H4 (cell line): ENCODE measurements at places on chromosomes 7 and 10. TPM values are rescaled to one million over a fixed set of nuclear protein-coding genes. Genes with fewer than 3 reads are reported as not detected.

- DNase-seq = no peak
These were observed 6.1 kb upstream of the IMMP2L start for GRCh38 chr7:111568419-111568818.

DNA sequence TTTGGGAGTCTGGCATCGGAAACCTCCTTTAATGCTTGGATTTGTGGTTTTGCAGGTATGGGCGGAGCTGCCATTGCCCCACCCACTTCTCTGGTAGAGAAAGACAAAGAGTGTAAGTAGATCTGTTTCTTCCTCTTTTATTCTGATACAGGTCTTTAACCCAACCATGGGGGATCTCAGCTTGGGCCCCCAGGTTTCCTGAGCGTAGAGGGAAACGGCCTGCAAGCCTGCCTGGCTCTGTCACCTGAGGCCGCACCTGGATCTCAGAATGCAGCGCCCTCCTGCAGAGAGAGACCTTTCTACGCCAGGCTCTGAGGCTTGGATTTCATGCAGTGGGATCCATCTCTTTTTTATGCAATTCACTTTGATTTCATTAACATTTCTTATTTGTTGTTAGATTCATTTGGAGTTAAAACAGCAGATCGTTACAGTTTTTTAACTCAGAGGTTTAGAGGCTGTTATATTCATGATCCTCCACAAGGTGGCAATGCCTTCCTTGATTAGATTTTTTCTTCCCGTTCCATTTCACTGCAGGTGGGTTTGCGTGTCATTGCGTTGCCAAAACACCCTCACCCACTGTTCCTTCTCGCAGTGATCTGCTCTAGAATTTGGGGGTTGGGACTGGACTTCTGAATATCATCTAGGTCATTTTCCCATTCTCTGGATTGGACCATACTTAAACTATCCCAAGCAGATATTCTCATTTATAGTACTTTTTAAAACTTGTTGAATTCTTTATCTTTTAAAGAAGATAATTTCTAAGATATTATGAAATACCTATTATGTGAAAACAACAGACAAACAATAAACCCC, 20.0 kb downstream of the RBM17 start:
- peak; percentile 31 for DNase-seq

- DNase-seq = no peak
These were observed 187.2 kb upstream of the MBL2 start for GRCh38 chr10:52959810-52960209.

- no peak for DNase-seq
These were observed 91.5 kb upstream of the SMNDC1 start for GRCh38 chr10:110396284-110396651.

DNA sequence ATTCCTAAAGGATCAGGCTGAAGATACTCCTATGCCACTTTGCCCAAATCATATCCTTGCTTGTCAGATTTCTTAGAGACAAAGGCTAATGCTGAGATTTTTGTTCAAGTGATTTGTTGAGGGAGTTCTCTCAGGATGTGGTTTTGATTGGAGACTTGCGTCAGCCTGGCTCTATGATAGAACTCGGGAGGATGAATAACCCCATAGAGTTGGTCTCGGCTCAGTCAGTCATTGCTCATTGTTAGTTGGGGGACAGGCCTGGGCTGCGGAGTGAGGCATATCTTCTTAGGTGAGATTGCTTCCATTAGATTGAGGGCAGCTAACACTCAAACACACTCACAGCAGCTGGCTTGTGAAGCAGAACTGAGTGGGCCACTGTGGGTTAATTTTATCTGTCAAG, 203.4 kb downstream of the KIF20B start:
- DNase-seq = no peak

GRCh38 chr7:121475806-121476205, 79.7 kb upstream of the FAM3C start:
- DNase-seq = no peak

GRCh38 chr10:6396652-6397051, 183.4 kb downstream of the PRKCQ start:
- DNase-seq = peak; percentile 59

DNA sequence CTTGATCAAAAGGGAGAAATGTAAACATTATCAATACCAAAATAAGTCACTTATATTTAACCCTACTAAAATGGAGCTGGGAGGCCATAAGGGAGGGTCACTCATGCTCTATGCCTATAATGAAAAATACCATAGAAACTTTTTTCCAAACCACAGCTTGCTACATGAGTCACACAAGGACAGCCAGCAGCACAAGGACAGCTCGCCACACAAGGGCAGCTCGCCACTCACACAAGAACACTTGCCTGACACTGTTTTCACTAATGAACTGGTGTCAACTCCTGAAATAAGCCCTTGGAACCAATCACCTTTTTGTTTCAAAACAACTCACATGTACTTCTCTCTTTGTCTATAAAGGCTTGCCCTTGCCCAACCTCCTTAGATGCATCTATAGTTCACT, 43.3 kb downstream of the FRMPD2 start:
- DNase-seq = no peak

- DNase-seq = peak; percentile 54
These were observed 1.4 kb upstream of the C7orf57 start for GRCh38 chr7:48033922-48034321.

- no peak for DNase-seq
These were observed 16.7 kb downstream of the EIF3B start for GRCh38 chr7:2371329-2371728.

GRCh38 chr10:78437407-78437768, 403.7 kb downstream of the RPS24 start:
- DNase-seq = no peak

GRCh38 chr10:73905256-73906020, 5.5 kb upstream of the PLAU start:
- no peak for DNase-seq

DNA sequence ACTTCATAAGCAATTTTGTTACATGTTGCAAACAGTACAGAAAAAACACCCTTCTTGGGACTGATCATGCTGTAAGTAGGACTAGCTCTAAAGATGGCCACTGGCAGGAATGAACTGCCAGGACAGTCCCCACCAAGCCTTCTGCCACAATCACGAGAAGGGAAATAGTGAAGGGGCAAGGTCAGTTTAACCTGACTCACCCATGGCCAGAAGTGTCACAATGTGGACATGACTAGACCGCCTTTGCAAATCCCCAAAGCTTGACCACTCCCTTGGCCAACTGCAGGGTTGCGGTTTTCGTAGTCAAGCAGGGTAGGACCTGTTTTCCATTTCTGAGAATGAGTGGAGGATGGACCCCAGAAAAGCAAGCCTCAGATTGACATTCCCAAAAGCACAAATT, 19.4 kb upstream of the FRAT2 start:
- no peak for DNase-seq

DNA sequence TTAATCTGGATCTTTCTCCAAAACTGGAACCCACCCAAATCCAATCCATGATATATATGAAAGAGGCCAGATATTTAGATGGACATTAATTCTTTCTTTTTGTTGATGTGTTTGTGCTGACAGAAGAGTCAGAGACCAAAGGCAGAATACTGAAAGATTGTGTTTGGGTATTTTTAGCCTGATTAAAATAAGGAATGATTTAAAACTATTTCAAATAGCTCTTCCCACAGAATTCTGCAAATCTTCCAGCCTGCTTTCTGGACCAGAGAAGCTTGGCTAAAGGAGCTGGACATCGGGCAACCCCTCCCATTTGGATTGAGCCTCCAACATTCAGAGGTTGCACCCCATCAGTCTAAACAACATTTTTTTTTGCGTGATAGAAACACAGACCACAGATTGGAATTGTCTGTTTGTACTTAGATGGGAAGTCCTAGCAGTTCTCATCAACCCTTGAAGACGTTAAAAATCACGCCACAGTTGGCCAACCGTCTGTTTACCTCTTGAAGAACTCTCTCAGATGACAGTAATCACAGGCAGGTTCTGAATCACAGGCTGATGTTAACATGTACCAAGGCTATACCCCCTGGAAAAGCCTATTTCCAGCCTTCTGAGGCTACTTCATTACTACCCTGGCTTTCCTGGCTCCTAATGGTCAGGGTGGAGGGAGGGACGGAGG, 155.2 kb upstream of the NRP1 start:
- DNase-seq = no peak

GRCh38 chr7:98123365-98123696, 16.7 kb downstream of the LMTK2 start:
- DNase-seq = no peak

DNA sequence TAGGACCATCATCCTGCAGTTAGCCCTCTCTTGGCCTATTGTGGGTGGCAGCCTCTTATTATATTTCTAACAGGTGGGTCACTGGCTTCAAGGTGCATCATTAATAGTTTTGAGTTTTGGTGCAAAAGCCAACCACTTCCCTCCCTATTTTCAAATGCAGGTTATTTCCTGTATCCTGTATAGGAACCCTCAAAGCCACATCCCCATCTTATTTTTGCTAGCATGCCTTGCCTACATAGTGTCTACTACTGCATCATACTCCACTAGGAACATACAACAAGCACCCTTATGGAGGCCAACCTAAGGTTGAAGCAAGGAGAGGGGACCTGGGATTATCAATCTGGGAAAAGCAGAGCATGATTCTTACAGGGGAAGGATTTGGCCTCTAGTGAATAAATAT, 264.4 kb downstream of the BBS9 start:
- no peak for DNase-seq

DNA sequence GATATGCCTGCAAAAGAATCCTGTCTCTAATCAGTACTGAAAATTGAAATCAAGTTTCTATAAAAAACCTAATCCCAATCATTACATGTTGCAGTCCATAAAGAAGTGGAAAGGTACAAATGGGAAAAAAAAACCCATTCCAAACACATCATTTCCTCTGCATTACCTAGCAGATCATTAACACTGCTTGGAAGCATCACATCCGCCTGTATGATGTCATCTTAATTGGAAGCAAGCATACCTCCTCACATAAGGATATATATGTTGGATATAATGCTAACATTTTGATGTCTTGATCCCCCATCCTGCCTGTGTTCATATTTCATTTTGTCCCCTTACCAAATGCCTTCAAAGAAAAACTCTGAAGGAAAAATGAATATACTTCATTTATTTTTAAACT, 241.3 kb upstream of the AOAH start:
- DNase-seq = no peak

- DNase-seq = no peak
These were observed 265.7 kb upstream of the BMPER start for GRCh38 chr7:33639552-33640197.

DNA sequence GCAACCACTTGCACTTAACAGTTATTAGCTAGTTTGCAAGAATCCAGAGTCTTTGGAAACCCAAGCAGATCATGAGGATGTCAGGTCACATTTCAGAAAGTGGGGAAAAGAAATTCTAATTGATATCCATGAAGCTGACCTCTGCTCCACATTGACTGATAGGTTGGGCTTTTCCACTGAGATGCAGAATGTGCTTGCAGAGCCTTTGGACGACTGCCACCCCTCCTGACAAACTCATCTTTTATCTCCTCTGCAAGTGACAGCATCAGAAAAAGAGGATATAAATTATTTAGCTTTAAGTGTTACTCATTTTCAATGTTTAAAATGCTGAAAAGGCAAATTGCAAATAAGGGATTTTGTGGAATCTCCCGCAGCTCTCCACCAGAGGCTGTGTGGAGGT, 75.3 kb downstream of the C10orf90 start:
- DNase-seq = no peak

DNA sequence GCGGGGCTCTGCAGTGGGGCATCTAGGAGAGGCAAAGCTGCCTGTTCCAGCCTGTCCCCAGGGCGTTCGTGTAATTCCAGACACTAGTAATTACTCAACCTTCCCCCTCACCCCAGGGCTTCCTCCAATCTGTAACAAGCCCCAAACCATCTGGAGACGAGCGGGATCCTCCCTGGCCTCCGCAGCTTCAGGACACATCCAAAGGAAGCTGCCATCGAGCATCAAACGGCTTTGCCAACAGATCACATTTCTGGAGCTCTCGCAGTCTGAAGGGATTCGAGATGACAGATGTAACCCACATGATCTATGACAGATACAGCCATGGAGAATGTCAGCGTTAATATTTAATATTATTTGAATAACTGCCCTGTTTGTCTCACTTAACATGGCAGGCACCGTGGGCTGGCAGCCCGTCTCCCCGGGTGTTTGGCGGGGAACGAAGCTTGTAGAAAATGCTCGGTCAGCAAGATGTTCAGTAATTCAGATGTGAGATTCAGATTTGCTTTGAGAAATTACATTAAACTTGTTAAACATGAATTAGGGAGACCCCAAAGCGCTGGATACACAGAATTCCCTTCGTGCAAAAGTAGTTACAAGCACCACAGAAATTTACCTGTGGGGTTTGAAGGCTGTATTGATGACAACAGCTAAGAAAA, 108.5 kb upstream of the C7orf33 start:
- no peak for DNase-seq

GRCh38 chr7:125375942-125376341, 446.3 kb upstream of the POT1 start:
- no peak for DNase-seq

DNA sequence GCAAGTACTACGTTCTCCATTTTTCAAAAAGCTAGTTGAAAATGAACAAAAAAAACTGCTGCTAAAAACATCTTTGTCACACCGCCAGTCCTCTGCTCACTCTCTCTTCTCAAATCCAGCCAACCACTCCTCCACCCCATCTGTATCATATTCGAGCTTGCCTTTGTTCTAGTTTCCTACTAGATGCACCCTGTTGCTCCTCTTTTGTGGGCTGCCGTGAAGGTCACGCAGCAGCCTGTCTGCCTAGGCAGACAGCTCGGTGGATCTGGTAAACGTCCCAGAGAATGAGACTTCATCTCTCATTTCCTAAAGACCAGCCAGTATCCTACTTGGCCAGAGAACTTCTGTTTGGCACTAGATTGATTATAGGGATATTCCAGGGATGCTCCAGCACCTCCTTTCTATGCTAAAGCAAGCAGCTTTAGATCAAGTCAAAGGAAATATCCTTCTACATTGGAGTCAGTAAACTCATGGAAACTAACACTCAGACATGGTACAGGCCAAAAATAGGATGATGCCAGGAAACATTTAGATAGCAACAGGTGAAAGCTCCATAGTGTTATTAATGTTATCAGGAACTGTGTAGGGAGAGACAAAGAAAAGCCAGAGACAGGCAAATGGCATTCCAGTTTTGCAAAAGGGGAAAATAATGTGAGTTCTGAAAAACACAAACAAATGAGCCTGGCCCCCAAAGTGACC, 8.7 kb upstream of the PLXNA4 start:
- no peak for DNase-seq

GRCh38 chr7:22184549-22185199, 172.3 kb downstream of the RAPGEF5 start:
- no peak for DNase-seq

GRCh38 chr10:110502851-110503301, 5.2 kb downstream of the DUSP5 start:
- DNase-seq = peak; percentile 59

Gene RBM28
- total RNA-seq = 11.3 and 20.1 TPM in 2 replicates

Gene SUN3
- total RNA-seq = 1.1 and 8.6 TPM in 2 replicates

Gene TMEM130
- 1.2 and 2.5 TPM in 2 replicates for total RNA-seq

Gene CC2D2B
- total RNA-seq = 3.0 TPM in 1 of 2 replicates, not detected in the other

Gene WDR86
- 0.88 TPM in 1 of 2 replicates, not detected in the other for total RNA-seq
